ENCODE measurements at places on chromosomes 11 and 22.

- no peak for DNase-seq
These were observed 86.5 kb upstream of the CLDN5 start for GRCh38 chr22:19610518-19611253.

- DNase-seq, result no peak
These were observed 1.4 kb downstream of the FGF4 start for GRCh38 chr11:69773626-69774353.

- DNase-seq, result no peak
These were observed 56.2 kb downstream of the YAP1 start for GRCh38 chr11:102166175-102167064.

- DNase-seq, result no peak
These were observed 26.0 kb downstream of the PPIL2 start for GRCh38 chr22:21691816-21692215.

- peak; percentile 32 for DNase-seq
These were observed 52.5 kb upstream of the NNMT start for GRCh38 chr11:114243461-114244372.
